ENCODE measurements at places on chromosomes 6 and 20.

GRCh38 chr6:16676978-16677377 is 84.3 kb downstream of the ATXN1 start:
- DNase-seq = no peak

DNA sequence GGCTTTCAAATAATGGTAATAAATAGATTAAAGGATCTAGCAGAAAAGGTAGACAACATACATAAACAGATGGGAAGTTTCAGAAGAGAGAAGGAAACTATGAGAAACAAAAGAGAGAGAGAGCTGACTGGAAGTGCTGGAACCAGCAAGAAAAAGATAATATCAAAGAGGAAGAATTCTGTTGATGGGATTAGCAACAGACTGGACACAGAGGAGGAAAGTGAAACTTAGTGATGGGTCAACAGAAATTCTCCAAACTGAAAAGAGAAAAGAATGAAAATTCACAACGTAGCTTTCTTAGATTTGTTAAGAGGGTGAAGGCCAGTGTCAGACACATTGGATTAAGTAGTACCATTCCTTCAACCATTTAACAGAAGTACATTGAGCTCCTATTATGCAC is 48.3 kb upstream of the SIRPA start:
- no peak for DNase-seq

GRCh38 chr20:44091026-44091425 is 96.0 kb downstream of the JPH2 start:
- no peak for DNase-seq

DNA sequence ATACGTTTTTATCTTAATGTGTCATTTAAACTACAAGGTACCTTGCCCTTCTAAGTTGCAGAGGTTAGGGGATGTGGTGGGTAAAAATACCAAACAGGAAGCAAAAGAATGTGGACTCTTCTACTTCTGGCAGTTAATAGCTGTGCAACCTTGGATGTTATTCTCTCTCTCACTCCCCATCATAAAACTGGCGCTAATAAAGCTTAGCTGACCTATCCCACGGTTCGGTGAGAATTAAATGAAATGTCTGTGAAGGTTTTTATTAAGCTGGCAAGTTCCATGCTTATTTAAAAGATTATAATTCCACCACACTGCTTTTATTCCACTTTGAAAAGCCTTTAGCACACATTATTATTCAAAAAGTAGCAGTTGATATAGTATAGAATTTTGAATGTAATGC is 127.8 kb upstream of the SLC22A23 start:
- DNase-seq = no peak

DNA sequence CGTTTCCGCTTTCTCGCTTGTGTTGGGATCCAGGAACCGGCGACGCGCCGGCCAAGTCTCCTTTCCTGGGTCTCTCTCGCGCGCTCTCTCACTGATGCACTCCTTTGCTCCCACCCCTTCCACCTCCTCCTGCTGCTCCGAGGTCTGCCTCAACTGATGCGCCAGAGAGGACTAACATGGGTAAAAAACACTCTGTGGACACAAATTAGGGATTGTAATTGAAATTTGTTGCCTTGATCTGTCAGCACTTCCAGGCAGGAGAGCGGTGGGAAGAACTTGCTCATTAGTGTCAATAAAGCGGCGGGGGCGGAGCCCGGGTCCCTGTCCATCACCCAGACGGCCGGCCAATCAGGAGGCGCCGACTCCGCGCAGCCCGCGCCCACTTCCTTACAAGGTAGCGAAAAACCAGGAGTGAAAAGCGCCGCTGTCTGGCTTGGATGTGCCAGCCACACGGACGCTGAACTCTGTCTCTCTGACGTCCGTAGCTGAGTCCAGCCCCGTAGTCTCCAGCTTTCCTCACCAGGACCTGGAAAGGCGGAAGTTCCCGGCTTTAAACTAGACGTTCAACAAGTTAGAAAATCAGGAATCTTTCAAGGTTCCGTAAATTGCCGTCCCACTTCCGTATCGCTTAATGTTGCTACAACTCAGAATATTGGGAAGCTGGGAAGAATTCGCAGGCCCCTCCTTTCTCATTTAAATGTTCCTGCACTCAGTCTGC is at the start of gene TBX18:
Gene TBX18 (minus strand): TSS at position 267 of the 718 bp plus-strand sequence. CDS start 417 bp downstream, outside the sequence.
- DNase-seq = no peak

GRCh38 chr6:157768304-157768703 is 54.7 kb upstream of the SNX9 start:
- no peak for DNase-seq

- DNase-seq = no peak
Observed at GRCh38 chr6:165844232-165844631, 181.2 kb upstream of the PDE10A start.

- DNase-seq = no peak
Observed at GRCh38 chr6:14652536-14652935, 535.0 kb downstream of the CD83 start.

DNA sequence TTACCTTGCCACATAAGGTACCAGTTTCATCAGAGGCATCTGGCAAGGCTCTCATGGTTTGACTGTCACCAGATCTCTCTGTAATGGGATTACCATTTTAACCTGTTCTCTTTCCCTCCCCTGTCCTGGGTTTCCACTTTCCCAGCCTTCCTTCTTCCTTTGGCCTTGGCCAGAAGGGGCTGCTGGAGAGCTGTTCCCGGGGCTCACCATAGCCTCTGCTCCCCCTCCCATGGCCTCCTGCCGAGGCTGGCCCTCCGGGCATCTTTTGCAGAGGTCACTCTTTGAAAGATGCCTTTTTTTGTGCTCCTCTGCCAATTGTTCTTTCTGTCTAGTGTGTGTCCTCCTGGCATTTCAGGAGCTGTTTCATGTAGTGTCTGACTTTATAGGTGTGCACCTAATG is 100.7 kb upstream of the SCP2D1 start:
- DNase-seq = no peak

- no peak for DNase-seq
Observed at GRCh38 chr6:8200255-8200654, 97.9 kb upstream of the EEF1E1 start.

DNA sequence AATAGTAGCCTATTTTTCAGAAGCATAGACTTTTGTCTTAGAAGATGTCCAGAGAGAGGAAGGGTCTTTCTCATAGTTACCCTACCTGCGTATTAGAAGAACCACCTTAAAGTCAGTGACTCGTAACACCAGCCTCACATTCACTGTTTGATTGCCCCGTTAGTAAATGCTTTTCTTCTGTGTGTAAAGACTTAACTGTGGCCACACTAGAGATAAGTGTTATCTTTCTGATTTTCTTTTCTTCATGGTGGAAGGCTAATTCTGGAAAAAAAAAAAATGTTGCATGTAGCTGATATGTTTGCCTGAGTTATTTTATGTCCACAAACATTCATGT is 83.9 kb downstream of the SAMD3 start:
- no peak for DNase-seq

GRCh38 chr6:123619156-123619555 is 17.6 kb downstream of the TRDN start:
- no peak for DNase-seq

GRCh38 chr6:115896538-115897129 is 164.1 kb downstream of the FRK start:
- no peak for DNase-seq

DNA sequence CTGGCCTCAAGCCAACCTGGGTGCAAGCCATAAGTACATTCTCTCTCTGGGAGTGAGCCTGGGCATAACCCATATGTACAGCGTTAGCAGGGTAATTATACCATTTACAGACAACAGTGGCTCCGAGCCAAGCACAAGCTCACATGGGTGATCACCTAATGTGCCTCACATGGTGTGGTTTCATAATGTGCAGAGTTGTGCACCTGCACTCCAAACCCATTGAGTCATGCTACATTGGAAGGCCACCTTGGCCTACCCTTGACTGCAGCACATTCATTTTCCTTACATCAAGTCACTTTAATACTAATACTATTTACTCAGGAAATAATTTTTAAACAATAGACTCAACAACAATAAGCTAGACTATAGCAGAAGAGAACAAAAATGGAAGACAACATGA is 194.5 kb upstream of the PLN start:
- no peak for DNase-seq

DNA sequence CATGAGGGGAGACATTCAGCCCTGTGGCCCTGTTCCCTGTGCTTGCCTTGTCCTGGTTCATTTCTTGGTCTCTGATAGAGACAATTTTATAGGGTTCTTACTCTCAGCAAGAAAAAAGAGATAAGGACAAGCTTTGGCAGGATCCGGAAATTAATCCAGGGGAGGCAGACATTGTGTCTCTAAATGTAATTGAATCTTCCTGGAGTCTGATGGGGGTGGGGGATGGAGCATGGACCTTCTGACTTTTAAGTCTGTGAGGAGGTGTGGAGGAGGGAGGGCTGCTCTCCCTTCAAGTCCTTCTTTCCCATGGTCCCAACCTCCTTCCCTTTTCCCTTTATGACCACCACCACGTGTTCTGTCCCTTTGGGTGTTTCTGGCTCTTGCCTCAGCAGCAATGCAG is 512.7 kb downstream of the DHX35 start:
- no peak for DNase-seq

DNA sequence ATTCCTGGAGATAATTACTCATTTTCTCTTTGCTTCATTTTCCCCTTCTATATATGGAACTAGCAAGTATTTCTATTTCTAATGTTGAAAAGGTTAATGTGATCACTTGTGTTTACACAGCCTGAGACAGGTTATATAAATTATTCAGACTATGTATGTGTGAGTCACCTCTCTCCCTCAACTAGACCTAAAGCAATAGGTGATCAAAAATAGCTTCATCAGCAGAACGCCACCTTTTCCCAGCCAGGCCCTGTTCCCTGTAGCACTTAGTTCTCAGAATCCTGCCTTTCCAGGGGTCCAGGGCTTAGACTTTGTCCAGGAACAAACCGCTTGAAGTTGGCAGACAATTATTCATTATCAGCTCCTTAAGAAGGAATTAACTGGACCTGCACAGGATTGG is 125.3 kb upstream of the EXOC2 start:
- DNase-seq = no peak

- DNase-seq = no peak
Observed at GRCh38 chr20:3932681-3933080, 43.5 kb downstream of the PANK2 start.

- no peak for DNase-seq
Observed at GRCh38 chr20:16020971-16021370, 552.3 kb downstream of the KIF16B start.

DNA sequence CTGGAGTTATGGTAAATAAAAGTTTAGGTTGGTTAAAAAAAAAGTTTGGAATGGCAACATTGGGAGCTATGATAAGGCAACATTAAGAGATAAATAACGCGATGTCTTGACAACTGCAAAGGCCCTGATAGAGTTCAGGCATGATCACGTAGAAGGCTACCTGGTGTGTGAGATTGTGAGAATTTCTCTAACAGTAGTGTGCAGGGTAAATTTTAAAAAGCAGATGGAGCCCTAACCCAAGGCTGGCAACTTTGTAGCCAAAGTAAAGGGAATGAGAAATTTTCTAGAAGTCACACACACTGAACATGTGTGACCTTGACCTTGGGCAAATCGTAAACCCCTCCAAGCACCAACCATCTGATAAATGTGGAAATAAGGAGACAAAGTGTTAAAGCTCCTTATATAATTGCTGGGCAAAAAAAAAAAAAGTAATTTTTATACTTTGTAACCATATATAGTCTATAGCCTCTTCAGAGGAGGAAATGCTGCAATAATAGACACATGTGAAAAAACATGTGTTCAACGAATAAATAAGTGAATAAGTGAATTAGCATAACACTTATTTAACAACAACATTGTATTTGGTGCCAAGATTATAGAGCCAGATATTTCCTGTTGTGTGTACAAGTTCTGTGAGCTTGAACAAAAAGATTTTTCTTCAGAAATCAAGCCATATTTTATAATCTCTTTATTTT is 18.2 kb downstream of the KCNQ5 start:
- DNase-seq = no peak

GRCh38 chr6:157762636-157763035 is 60.4 kb upstream of the SNX9 start:
- DNase-seq = no peak

- DNase-seq = no peak
Observed at GRCh38 chr6:157665180-157665579, 157.9 kb upstream of the SNX9 start.

- no peak for DNase-seq
Observed at GRCh38 chr6:12298995-12299394, 8.8 kb downstream of the EDN1 start.

DNA sequence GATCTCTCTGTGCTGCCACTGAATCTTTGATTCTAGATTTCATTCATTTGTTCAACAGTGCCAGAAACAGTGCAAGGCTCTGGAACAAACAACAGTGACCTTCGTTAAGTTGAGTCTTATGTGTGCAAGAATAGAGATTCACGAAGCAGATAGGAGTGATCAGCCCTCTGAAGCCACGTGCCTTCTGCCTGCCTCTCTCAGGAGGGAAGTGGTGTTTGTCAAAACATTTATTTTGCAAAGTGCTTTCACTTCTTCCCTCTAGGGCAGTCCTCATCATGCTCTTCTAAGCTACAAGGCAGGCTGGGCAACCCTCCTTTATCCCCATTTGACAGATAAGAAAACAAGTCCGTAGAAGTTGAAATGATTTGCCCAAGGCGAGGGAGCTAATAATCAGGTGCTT is 204.3 kb downstream of the TFAP2C start:
- no peak for DNase-seq

GRCh38 chr20:8388707-8389106 is 256.6 kb downstream of the PLCB1 start:
- no peak for DNase-seq

- no peak for DNase-seq
Observed at GRCh38 chr6:100023798-100024197, 29.8 kb upstream of the MCHR2 start.

DNA sequence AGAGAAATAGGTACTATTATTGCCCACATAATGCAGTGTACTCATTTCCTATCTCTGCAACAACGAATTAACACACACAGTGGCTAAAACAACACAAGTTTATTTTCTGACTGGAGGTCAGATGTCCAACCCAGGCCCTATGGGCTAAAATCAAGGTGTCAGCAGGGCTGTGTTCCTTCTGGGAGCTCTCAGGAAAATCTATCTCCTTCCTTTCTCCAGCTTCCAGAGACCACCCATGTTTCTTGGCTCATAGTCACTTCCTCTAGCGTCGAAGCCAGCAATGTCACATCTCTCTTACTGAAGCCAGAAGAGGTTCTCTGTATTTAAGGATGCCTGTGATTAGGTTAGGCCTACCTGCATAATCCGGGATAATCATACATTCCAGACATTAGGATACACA is 60.9 kb upstream of the TOP1 start:
- DNase-seq = no peak

Measured in omental fat pad (tissue), 4 donors.